ENCODE measurements at places on chromosomes 3 and 15. TPM values are rescaled to one million over a fixed set of nuclear protein-coding genes. Genes with fewer than 3 reads are reported as not detected.

Gene ACVR2B
- total RNA-seq: 3.1 TPM

Gene MYO5C
- total RNA-seq: 5.2 TPM

Gene RPS17
- 3,760 TPM for total RNA-seq

Gene VEPH1
- 0.37 TPM for total RNA-seq

Gene CYP1A2
- total RNA-seq: not detected
